GM12891 (cell line): ENCODE measurements at places on chromosomes 1 and 21.

- DNase-seq = peak; percentile 85
Measured at GRCh38 chr1:52927212-52928014, at the start of gene SCP2. Gene SCP2, plus strand, starts transcription at chr1:52927276. Its CDS starts 121 bp downstream, at chr1:52927397.

- DNase-seq = no peak
Measured at GRCh38 chr1:225772848-225773247, 4.8 kb upstream of the SRP9 start.

- no peak for DNase-seq
Measured at GRCh38 chr1:171334024-171334640, 20.1 kb downstream of the FMO4 start.

GRCh38 chr1:21384620-21385019 is 55.3 kb upstream of the NBPF3 start:
- DNase-seq = no peak

DNA sequence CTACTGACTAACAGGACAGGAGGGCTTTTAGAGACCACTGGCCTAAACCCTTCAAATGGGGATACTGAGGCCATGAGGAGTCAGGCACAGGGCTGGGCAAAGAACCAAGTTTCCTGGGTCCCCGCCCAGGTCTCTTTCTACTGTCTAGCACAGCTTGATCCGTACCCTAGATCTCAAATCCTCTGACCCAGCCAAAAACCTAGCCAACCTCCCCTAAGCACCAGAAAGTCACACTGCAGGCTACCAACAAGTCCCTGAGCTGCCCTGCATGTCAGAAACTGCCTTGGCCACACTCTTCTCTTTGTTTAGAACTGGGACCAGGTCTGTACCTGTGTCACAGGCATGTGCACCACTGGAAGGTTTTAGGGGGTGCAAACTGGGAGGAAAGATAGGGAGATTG is 33.6 kb downstream of the AHDC1 start:
- DNase-seq = no peak

DNA sequence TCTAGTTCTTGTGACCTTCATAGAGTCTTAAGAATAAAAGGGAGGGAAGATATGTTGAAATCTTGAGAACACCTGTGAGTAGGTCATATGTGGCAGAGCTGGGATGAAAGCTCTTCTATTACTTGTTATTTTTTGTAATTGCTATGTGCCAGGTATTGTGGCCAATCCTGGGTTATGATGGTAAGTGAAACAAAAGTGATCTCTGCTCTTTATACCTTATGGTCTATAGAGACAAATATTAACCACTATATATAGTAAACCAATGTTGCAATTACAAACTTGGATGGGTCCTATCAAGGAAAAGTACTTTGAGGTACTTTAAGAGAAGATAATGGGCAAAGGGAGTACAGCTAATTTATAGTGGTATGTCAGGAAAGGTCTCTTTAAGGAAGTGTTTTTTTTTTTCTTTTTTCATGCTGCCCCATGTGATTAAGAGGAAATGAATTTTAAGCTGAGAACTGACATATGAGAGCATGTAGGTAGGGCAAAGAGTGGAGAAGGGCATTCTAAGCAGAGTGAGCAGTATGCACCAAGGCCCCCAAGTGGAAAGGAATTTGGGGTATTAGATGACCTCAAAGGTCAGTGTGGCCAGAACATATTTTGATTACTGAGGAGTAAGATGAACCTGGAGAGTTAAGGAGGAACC is 43.3 kb downstream of the POU2F1 start:
- no peak for DNase-seq

DNA sequence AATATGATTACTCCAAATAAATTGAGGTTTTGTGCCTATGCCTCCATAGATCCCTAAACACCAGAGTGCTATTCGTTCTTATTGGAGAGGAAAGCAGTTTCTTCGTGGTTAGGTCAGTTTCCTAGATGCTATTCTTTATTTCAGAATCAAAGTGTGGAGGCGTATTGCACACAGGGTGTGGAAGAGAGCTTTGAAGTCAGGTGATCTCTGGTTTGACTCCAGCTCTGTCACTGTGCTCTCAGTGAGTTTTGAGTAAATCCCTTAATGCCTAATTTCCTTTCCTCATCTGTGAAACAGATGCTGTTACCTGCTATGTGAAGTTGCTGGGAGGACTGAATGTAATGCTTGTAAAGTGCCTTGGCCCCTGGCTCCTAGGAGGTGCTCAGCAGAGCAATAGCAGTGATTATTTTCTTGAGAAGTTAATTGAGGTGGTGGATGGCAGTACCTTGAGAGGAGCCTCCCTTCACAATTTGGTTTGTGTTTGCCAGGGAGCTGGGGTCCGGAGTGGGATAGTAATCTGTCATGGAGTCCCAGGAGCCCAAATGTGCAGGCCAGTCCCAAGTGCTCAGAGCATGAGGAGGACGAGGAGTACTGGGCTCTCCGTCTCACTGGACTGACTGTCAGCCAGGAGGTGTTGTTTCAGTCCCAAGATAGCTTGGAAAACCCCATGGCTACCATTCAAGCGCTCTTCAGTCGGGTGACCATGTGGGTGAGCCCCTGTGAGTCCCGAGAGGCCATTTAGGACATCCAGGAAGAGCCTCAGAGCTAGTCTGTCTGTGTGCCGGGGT is 14.9 kb downstream of the NTPCR start:
- DNase-seq = no peak

DNA sequence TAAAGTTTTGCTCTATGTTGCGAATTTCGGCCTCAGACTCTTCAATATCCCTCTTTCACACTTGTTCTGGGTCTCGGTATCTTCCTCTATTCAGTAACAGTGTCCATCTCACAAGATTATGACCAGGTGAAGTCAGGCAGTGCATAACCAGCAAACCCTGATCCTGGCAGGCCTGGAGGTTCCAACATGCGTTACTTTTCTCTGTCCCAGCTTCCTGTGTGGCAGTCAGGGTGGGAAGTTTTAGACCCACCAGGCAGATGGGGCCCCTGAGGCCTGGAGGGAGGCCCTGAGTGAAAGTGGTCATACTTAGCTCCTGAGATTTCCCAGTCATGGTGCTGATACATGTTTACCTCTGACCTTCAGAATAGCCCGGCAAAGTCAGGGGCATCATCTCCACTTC is 5.1 kb downstream of the TMEM61 start:
- DNase-seq = no peak

- peak; percentile 28 for DNase-seq
Measured at GRCh38 chr21:33403786-33404585, 773 bp downstream of the IFNGR2 start.

DNA sequence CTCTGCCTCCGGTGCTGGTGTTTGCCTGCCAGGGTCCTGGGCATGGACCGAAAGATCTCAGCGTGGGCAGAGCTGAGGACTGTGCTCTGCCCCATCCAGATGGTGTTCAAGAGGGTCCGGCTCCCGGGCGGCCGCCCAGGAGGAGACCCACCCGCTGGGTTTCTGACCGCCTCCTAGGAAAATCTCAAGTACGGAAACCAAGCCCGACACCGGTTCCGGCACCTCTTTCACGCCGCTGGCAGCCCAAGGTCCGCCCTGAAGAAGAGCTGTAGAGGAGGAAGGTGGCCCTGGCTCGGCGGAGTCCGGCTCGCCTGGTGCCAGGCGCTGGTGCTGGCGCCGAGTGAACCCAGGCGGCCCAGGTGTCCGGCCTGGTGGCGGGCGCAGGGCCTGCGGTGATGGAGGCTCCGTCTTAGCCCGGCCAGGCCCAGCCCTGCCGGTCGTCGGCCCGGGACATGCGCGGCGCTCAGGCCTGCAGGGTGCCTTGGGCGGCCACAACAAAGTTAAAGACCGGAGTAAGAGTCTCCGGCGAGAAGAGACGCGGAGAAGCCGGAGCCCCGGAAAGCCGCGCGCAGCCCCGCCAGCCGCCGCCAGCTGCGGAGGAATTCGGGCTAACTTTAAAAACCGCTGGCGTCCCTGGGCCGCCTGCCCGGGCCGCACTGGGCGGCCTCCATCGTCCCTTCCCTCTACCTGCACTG is 1.5 kb downstream of the GRIK3 start:
- DNase-seq = no peak

DNA sequence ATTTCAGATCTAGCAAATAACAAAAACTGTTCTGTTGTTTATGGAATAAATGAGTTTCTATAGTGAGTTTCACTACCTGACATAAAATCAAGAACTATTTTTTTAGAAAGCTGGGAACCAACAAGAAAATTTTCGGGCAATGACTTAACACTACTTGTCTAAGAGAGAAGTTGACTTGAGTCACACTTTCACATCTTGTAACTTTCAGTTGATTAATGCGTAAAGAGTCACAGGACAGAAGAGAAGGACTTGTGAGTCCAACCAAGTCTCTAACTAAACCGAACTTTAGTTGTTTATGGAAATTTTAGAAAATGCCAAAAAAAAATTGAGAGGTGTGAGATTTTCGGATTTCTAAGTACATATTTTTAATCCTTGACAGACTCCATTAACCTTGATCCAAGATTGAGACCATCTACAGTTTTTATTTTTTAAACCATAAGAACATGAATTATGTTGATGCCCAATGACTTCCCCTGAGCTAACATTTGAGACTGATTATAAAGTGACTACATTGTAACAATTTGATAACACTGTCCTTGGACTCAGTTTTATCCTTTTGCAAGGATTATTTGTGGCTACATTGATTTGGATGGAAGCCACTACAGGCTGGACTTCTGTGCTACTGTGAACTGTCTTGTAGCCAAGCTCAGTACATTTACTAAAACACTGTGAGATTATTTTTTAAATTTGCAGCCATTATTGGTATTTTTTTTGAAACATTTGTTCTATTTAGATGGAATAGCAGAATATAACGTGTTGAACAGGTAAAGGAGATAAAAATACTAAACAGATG is 284.0 kb downstream of the PTPRC start:
- DNase-seq = no peak

DNA sequence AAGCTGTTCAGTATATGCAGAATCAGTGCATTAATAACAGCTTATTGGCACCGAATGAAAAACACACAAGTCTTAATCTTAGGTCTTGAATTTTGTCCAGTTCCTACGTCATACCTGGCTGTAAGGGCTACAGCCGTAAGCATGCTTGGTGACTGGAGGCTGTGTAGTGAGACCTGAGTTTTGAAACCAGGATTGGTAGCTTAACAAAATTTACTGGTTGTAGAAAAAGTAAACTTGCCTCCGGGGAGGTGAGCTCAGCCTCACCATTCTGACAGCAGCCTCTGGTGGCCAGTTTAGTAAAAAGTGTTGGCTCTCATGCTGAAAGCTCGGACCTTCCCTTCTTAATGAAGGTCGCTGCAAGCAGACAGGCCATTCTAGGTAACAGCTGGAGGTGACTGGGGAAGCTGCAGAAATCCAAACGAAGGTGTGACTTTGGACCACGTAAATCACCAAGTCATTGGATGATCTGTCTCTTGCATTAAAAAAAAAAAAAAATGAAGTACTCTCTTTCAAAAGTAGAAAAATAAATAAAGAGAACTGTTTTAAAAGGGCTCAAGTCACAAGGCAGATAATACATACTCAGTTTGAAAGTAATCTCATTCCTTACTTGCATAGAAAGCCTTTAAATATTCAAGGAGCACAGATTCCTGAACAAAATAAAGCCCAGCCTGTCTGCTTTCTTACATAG is 48.9 kb downstream of the HLCS start:
- no peak for DNase-seq

GRCh38 chr1:236396665-236397043 is 2.6 kb downstream of the EDARADD start:
- DNase-seq = no peak

- no peak for DNase-seq
Measured at GRCh38 chr1:44210595-44210994, 2.7 kb upstream of the DMAP1 start.

- DNase-seq = no peak
Measured at GRCh38 chr1:57017200-57017599, 51.4 kb upstream of the C8B start.

DNA sequence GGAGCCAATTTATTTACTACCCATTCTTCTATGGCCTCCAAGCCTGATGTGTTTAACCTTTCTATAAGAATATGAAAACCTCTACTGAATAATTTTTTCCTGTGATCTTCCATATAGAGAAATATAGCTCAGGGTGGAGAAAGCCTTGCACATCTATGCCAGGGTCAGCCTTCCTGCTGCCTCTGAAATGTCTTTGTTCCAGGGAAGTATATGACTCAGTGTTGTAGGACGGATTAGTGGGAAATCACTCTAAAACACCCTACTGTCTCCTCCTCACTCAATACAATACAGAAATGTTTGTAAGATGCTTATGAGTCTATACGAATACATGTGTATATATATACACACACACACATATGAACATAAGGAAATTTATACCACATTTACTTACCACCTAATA is 1044.9 kb downstream of the BRINP3 start:
- no peak for DNase-seq

- no peak for DNase-seq
Measured at GRCh38 chr21:34935452-34935851, 113.7 kb downstream of the RUNX1 start.

DNA sequence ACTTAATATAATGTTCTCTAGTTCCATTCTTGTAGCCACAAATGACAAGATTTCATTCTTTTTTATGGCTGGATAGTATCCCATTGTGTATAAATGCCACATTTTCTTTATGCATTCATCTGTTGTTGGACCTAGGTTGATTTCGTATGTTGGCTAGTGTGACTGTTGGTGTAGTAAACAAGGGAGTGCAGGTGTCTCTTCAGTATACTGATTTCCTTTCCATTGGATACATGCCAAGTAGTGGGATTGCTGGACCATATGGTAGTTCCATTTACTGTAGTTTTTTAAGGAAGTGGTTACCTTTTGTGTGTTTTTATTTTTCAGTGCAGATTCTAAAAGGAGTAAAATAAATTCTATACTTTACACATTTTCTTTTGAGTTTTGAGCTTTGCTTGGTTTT is 5.7 kb downstream of the PARK7 start:
- DNase-seq = no peak

DNA sequence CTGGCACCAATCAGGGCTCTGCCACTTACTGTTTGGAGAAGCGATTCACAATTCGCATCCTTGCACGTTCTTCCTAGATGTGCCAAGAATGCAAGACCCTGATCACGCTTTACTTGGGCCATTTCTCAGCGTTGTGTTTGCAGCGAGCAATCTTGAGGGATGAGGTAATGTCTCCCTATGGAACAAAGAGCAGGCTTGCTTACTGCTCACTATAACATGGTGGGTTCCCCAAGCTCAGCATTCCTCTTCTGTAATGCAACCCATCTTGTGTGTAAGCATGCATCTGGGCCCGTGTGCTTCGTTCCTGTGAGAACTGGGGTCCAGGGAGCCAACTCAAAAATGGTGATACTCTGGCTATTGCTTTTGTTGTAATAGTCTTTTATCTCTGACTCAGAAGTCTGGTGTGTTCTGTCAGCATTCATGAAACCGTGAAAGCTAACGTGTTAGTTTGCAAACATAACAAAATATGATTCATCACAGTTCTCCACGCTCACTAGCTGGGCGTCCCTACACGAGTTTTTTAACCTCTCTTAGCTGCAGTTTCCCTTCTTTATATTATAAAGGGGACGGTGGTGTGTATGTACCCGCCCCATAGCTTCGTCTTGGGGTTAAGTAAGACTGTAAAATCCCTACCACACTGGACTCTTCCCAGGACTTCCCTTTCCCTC is 33.3 kb downstream of the DNTTIP2 start:
- no peak for DNase-seq

GRCh38 chr1:115753361-115753760 is 15.2 kb downstream of the CASQ2 start:
- no peak for DNase-seq

GRCh38 chr1:220327106-220327505 is 54.9 kb upstream of the RAB3GAP2 start:
- DNase-seq = no peak
